Hypothalamus (tissue), 51 donors: ENCODE measurements at places on chromosomes 4 and X.

GRCh38 chrX:41759817-41760216, 35.8 kb downstream of the GPR82 start:
- no peak for DNase-seq

GRCh38 chrX:124242131-124242530, 90.3 kb upstream of the TEX13D start:
- no peak for DNase-seq

DNA sequence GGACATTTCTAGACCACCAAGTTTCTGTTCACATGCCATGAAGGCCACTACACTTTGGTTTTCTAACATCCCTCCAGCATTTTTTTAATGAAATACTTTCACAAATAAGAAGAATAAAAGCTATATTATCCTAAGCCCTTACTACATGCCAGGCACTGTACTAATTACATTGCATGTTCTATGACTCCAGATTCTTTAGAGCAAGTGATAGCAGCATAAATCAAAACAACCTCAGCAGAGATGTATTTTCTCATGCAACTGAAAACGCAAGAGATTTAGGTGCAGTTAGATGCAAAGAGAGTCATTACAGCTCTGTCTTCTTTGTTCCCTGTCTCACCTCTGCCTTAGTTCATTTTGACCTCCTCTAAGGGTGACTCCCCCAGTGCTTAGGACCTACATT, 230.0 kb downstream of the LDB2 start:
- no peak for DNase-seq

DNA sequence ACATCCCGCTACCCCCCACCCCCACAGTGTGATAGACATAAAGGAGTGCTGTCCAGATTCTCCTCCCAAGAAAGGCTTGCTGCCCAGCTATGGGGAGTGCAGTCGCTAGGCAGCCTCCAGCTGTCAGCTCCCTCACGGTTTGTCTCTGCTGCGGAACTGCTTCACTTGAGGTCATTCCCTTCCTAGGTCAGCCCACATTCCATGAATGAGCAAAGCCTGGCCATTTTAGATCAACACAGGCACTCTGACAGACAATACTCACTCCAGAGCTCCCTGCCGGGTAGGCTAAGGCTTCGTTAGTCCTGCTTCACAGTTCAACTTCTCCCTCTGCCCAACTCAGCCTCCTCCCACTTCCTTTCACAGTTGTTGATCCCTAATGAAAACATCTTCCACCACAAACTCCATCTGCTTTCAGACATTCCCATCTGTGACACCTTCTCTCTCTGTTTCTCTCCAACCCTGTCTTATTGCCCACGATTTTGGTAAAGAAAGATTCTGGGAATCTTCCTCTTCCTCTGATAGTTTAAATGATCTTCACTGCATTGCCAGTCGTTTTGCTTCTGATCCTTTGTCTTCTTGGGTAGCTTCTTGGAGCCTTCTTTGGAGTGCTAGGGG, 318.9 kb upstream of the F9 start:
- no peak for DNase-seq

GRCh38 chrX:87636533-87636932, 118.9 kb downstream of the KLHL4 start:
- DNase-seq: no peak

- no peak for DNase-seq
Measured at GRCh38 chrX:118988911-118989310, 14.5 kb downstream of the LONRF3 start.

DNA sequence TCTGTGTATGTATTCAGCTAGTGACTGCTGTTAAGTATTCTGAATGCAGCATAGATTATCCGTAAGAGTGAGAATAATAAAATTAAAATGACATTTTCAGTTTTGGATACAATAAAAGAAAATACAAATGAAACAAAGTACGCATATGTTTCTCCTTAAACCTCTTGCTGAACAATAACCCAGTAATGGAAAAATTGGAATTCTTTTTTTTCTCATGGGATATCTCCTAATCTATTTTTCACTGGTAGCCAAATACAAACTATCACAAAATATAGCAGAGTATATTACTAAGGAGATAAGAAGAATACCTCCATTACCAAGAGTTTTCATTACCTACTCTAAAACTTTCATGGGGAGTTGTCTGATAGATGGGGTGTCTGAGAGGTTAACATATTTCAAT, 6.0 kb downstream of the RAB28 start:
- no peak for DNase-seq

DNA sequence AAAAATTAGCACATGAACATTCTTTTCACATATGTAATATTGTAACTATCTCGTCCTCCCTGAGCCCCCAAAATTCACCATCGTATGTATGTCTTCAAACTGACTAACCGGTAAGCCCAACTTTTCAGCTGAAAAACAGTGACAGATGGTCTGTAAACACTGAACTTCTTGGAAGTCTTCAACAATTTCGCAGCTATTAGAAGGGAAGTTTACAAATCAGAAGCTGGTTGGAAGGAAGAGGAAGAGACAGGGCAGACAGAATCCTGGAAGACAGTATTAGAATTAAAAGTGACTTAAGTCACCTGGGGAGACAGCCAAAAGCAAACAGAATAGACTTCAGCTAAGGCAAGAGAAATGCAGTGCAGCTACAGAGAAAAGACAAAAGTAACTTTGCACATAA, 858.4 kb downstream of the ADGRL3 start:
- no peak for DNase-seq

- DNase-seq: no peak
Measured at GRCh38 chr4:57691370-57691769, 581.2 kb upstream of the IGFBP7 start.

GRCh38 chrX:17038277-17038676, 91.8 kb downstream of the REPS2 start:
- no peak for DNase-seq

DNA sequence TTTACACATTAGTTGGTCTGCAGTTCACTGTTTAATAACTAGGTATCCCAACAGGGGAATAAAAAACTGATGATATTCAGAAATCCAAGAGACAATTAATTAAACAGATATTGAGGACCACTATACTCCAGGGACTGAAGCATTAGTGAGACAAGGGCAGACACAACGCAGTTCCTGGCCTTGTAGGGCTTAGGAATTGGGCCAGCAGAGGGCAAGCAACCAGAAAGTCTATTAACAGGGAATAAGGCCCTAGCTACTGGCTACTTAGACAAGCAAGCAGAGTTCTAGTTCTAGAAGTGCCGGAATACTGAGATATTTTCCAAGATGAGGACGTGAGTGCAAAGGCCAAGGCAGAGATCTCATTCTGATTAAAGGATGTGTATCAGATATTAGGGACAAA, 58.6 kb upstream of the ADGRA3 start:
- no peak for DNase-seq

DNA sequence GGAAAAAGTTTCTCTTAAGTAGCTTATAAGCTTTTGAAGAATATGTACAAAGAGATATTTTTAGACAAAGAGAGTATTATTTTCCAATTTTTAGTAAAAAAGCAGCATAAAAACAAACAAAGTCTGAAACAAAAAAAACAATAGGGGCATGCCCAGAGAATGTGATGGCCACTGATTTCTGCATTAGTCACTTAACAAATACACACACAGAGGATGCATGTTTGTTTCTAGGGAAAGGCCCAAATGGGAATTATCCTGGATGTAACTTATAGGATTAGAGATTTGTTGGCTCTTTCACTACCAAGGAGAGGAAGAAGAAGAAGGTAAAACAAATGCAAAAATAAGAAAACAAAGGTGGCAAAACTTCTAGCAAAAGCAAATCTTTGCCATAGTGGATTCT, 95.9 kb upstream of the SCOC start:
- DNase-seq: no peak

DNA sequence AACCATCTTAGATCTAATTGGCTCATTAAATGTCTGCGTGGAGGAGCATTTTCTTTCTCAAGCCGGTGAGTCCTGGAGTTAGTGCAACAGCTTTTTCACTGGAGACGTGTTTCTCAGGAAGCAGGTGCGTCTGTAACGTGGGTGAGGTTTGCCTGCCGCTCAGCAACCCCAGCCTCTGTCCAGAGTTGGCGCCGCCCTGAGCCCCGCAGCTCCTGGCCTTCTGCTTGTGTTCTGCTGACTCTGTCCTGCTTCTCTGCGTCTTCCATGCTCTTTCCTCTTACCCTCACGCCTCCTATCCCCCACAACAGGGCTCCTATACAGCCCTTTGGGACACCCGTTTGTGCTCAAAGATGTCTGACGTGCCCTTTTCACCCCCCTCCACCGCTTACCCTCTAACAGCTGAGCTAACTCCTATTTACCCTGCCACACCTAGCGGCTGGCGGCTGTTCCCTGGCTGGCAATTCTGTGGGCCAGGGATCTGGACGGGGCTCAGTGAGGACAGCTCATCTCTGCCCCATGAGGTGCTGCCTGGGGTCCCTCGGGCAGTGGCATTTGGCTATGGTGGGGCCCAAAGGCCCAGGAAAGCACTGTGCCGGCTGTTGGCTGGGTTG, 18.8 kb downstream of the DOK7 start:
- no peak for DNase-seq

- DNase-seq: no peak
Measured at GRCh38 chr4:10074767-10075105, 41.9 kb downstream of the WDR1 start.

DNA sequence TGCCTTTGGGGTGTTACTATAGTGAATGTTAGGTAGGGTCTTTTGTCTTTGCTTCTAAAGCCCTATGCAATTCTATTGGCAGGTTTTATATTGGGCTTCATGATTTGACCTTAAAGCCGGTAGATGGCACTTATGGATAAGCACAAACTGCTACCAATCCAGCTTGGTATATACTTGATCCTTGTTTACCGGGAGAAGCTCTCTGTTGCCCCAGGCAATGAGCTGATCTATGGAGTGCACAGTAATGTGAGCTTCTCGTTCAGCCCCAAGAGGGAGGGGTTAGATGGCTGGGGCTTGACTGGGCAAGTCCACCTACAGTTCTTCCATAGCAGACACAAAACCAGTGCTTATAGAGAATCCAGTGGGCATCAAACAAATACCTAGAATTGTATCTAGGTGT, 287.2 kb upstream of the CT83 start:
- DNase-seq: no peak

GRCh38 chr4:54082168-54082567, 17.8 kb upstream of the CHIC2 start:
- no peak for DNase-seq

DNA sequence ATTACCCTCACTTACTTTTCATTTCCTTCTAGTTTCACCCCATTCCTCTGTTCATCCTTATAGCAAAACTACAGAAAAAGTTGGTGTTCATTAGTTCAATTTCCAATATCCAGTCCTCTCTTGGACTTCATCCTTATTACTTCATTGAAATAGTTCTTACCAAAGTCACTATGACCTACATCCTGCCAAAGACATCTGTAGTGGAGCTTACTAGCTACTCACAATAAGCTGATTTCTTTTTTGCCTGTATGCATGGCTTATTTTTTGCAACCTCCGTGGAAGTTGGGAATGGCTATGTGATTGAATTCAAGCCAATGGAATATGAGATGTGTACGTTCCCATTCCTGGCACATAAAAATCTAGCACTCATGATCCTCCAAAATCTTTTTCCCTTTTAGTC, 4.6 kb upstream of the CDKL2 start:
- DNase-seq: no peak

DNA sequence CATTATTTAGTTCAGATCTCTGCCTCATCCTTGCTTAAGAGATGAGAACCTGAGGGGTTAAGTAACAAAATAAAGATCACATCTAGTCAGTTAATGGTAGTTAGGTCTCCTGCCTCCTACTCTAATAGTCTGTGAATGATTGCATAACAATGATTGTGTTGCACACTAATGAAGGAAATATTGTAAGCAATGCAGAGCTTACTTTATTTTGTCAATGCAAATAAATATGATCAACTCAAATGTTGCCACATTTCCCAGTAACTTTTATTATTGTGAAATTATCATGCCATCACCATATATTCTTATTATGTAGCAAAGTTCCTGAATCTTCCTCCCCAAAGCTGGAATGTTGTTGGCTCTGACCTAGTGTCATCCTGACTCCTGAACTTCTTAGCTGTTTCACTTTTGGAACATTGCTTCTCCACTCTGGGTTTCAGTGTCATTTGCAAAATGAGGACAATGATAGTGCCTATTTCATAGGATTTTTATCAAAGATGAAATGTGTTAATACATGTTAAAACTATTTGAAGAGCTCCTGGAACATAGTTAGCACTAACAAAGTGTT, 17.0 kb upstream of the GABRA4 start:
- DNase-seq: no peak
